A172 (cell line): ENCODE measurements at places on chromosomes 1 and 21. TPM values are rescaled to one million over a fixed set of nuclear protein-coding genes. Genes with fewer than 3 reads are reported as not detected.
A peak's percentile ranks its signal among the peaks of the same experiment; 100 is the strongest.

- DNase-seq = no peak
Observed at GRCh38 chr21:8989261-8989711, 1532.1 kb upstream of the TPTE start.

- DNase-seq = peak; percentile 50
Observed at GRCh38 chr1:67630438-67631045, 54.5 kb upstream of the GADD45A start.

DNA sequence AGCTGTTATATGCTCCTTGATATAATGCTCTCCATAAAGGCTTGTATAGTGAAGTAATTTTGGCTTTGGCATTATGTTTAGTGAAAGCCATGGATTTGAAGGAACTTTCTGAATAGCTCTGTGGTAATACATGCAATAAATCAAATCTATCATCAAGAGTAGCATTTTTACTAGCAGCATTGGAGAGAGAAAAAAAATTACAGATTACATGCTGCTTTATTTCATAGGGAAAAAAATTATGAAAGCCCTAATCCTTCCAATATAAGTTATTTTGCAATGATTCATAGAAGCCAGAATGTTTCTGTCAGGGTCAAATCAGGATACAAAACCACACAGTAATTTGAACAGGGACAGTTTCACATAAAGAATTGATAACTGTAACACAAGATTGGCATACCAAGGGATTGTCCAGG is 250.0 kb downstream of the SPATA17 start:
- DNase-seq = peak; percentile 11

DNA sequence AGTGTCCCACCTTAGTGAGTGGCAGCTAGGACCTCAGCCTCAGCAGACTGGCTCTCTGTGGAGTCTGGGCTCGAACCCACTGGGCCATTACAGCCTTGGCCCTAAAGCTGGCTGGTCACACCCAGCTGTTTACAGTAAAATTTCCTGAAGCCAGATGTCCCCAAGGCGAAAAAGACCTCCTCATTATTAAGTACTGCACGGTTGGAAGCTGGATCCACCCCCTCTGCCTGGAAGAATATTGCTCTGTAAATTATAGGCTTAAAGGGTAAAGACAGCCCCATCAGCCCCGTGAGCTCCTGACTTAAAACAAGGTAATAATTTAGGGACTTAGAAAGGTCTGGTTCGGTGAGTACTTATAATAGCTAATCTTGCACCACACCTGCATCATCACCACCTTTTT is 30.3 kb upstream of the TMEM51 start:
- no peak for DNase-seq

DNA sequence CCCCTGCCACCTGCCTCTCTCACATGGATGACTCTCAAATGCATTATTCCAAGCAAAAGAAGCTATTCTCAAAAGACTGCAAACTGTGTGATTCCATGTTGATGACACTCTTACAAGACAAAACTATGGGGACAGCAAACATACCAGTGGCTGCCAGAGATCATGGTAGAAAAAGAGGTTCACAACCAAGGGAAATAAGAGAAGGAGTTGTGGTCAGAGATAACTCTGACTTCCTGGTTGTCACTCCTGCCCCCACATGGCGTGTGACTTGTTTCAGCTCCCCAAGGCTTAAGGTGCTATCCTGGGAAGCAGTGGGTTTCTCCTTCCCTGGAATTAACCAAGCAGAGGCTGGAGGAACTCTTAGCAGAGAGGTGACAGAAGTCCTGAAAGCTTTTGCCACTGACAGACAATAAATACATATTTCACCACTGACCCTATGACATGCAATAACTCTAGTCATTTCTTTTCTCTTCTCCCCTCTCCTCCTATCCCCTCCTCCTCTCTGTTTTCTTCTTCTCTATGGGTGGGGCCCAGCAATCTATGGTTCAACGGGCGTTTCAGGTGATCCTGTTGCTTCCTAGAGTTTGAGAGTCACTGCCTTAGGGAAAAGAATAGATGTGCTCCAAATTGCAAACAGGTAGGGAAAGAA is 185.1 kb downstream of the FCRL5 start:
- no peak for DNase-seq

DNA sequence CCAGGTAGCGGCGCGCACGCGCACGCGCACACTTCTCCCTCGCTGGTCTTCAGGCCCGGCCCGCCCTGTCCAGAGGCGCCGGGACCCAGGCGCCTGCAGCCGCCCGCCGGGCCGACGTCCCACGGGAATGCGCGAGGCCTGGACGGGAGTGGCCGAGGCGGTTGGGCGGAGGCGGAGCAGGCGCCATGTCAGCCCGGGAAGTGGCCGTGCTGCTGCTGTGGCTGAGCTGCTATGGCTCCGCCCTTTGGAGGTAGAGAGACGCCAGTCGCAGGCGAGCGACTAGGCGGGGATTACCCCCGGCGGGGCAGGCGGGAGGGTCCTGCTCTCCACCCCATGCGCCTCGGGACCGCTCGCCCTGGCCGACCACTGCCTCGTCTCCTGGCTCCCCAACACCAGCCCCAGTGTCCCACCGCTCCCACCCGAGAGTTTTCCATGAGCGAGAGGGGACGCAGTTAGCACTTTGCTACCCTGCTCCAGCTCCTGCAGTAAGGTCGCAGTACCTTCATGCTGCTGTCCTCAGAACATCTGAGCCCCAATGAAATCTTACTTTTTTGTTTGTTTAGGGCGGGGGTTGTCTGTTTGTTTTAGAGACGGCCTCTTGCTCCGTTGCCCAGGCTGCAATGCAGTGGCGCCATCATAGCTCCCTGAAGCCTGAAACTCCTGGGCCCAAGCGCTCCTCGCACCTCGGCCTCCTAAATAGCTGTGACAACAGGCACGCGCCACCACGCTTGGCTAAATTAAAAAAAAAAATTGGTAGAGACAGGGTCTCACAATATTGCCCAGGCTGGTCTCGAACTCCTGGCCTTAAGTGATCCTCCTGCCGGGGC is at the start of gene CATSPERE:
TSS of gene CATSPERE (plus strand) at position 29 of the 827 bp plus-strand sequence. CDS start at position 186, 157 bp downstream.
- peak; percentile 73 for DNase-seq

GRCh38 chr21:24050231-24050630 is 1557.0 kb downstream of the MRPL39 start:
- no peak for DNase-seq

TMIGD3 gene
- not detected in 2 replicates for total RNA-seq
